ENCODE measurements at places on chromosomes 3 and 15. TPM values are rescaled to one million over a fixed set of nuclear protein-coding genes. Genes with fewer than 3 reads are reported as not detected.

Gene OIP5
- total RNA-seq, result 0.60 TPM

Gene SAMMSON
- not detected for total RNA-seq

Gene TEX9
- 7.5 TPM for total RNA-seq

Gene EXD1
- not detected for total RNA-seq

Gene ADAMTS7
- total RNA-seq, result 9.9 TPM

Gene CPN2
- total RNA-seq, result 0.05 TPM

Gene PPIP5K1
- total RNA-seq, result 43.3 TPM

Gene KCTD6
- total RNA-seq, result 6.3 TPM

Gene TUSC7
- not detected for total RNA-seq

Gene ST3GAL6
- total RNA-seq, result 1.4 TPM

Gene DNAH1
- 0.35 TPM for total RNA-seq

Gene NTRK3
- not detected for total RNA-seq

Gene CHRFAM7A
- total RNA-seq, result 4.7 TPM

Gene TTLL13
- 0.10 TPM for total RNA-seq

Gene WWTR1
- total RNA-seq, result 187 TPM

Data from renal cortical epithelial cell (primary cell).